ENCODE measurements at places on chromosomes 1 and 21. TPM values are rescaled to one million over a fixed set of nuclear protein-coding genes. Genes with fewer than 3 reads are reported as not detected.

The FCRL4 gene
- total RNA-seq: not detected

The ZNF648 gene
- total RNA-seq: not detected

The SPRR4 gene
- not detected for total RNA-seq

The PRELP gene
- 0.37 TPM for total RNA-seq

The SLAMF9 gene
- total RNA-seq: not detected

The CFH gene
- total RNA-seq: 23.5 TPM

The AADACL4 gene
- not detected for total RNA-seq

The NTMT2 gene
- total RNA-seq: not detected

The CR1L gene
- not detected for total RNA-seq

The HSPA13 gene
- total RNA-seq: 30.9 TPM

The RAB7B gene
- 8.2 TPM for total RNA-seq

The SYDE2 gene
- 6.1 TPM for total RNA-seq

The BEND5 gene
- 1.1 TPM for total RNA-seq

The CELA3B gene
- not detected for total RNA-seq

The MTARC2 gene
- total RNA-seq: 2.9 TPM

The VWA5B1 gene
- total RNA-seq: not detected

All from subcutaneous preadipocyte (primary cell).